ENCODE measurements at places on chromosomes 3 and 15. TPM values are rescaled to one million over a fixed set of nuclear protein-coding genes. Genes with fewer than 3 reads are reported as not detected.

- no peak for ATAC-seq
These were observed 11.7 kb downstream of the PXYLP1 start for GRCh38 chr3:141243271-141243707.

DNA sequence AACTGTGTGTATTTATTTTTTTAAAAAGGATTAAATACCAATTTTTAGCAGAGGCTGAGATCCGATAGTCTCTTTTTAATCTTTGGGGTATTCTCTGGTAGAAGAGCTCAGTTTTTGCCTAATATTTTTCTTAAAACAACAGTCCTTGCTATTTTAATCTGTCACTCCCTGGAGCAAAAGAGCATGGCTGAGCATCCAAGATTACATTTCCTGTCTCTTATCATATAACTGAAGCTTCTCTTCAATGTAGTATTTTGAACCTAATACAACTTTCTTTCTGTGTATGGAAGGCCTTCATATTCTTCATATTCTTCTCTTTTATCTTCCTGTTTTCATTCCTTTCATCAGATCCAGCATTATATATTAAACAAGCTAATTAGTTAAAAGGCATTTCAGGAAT lies 293.7 kb downstream of the NSUN3 start:
- ATAC-seq, result no peak

DNA sequence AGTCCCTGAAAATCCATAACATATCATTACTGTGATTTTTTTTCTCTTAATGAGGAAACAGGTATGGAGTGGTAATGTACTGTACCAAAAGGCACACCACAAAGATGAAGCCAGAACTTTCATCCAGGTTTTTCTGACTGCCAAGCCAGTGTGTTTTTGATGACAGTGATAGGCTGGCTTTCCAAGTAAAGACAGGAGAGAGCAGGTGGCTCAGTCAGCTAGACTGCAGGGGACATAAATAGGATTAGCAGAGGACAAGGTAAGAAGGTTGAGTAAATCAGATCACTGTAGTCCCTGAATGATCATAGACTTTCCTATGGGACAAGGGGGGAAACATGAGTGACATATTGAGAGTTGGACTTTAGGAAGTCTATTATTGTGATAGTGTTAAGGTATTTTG lies 127.9 kb downstream of the GADL1 start:
- no peak for ATAC-seq

DNA sequence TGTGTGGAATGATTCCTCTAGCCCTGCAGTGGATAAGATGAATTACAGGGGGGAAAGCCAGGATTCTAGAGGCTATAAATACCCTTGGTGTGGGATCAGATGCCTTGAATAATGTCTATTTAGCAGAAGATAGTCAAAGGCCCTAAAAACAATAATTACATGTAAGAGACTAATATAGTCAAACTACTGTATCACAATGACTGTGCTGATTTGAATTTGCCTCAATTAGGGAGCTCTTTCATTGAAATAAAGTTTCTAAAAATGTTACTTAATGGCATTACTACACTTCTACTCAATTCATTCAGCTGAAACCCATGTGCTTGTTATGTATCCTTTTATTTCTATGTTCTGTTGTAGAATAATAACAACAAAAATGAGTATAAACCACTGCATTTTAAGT lies 915.6 kb downstream of the TUSC7 start:
- ATAC-seq, result no peak

- no peak for ATAC-seq
These were observed 450.3 kb downstream of the IL5RA start for GRCh38 chr3:2659896-2660295.

DNA sequence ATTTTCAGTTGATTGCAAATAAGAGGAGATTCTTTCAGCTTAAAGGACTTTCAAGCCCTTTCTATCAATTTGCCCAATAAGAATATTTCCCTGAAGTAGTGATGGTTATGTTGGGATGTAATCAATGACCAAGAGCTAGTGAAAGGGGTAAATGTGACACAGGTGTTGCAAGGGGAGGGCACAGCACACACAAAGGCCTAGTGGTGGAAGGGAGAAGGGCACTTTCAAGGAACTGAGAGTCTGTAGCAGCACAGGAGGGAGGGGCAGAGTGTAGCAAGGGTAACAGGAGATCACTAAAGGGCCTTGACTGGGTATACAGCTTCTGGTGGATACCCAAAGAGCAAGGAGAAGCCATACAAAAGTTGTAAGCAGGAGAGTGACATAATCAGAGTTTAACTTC lies 217.8 kb upstream of the ARHGEF26 start:
- ATAC-seq, result no peak

The LRTM1 gene
- total RNA-seq, result not detected

The ITIH4 gene
- 2.0 TPM for total RNA-seq

The HMG20A gene
- 23.2 TPM for total RNA-seq

The CHRNA7 gene
- 2.5 TPM for total RNA-seq

The LRRIQ4 gene
- not detected for total RNA-seq

The ARHGEF26 gene
- total RNA-seq, result 128 TPM

The CCR8 gene
- total RNA-seq, result not detected
